Omental fat pad (tissue), 4 donors: ENCODE measurements at places on chromosomes 2 and 18. TPM values are rescaled to one million over a fixed set of nuclear protein-coding genes. Genes with fewer than 3 reads are reported as not detected.
A peak's percentile ranks its signal among the peaks of the same experiment; 100 is the strongest.

Gene MAP2
- total RNA-seq = 31.4 TPM

Gene SIX3
- not detected for total RNA-seq

Gene ADAM23
- 4.6 TPM for total RNA-seq

Gene TTL
- 32.5 TPM for total RNA-seq

Gene ASB18
- not detected for total RNA-seq

Gene C1QL2
- not detected for total RNA-seq

Gene SCYGR4
- total RNA-seq = not detected

GRCh38 chr2:71348302-71348701 is 16.7 kb downstream of the ZNF638 start:
- DNase-seq = no peak

DNA sequence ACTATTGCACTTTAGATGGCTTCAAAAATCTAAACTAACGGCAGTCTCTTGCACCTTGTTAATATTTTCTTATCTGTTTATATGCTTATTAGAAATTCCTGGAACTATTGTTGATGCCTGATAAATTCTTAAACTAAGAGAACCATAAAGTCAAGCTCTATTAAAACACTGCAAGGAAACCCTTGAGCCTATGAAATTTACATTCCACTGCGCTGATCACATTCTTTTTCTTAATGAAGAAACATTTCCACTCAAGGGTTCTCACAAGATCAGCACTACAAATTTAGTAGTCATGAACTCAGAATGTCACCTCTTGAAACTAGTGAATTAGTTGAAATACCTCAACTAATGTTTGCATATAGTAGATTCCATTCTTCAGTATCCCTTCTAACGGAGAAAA is 331.8 kb upstream of the SLC8A1 start:
- DNase-seq = no peak

- no peak for DNase-seq
These were observed 479.2 kb upstream of the ACVR2A start for GRCh38 chr2:147365622-147366021.

- DNase-seq = no peak
These were observed 1.4 kb upstream of the YES1 start for GRCh38 chr18:813172-814071.

DNA sequence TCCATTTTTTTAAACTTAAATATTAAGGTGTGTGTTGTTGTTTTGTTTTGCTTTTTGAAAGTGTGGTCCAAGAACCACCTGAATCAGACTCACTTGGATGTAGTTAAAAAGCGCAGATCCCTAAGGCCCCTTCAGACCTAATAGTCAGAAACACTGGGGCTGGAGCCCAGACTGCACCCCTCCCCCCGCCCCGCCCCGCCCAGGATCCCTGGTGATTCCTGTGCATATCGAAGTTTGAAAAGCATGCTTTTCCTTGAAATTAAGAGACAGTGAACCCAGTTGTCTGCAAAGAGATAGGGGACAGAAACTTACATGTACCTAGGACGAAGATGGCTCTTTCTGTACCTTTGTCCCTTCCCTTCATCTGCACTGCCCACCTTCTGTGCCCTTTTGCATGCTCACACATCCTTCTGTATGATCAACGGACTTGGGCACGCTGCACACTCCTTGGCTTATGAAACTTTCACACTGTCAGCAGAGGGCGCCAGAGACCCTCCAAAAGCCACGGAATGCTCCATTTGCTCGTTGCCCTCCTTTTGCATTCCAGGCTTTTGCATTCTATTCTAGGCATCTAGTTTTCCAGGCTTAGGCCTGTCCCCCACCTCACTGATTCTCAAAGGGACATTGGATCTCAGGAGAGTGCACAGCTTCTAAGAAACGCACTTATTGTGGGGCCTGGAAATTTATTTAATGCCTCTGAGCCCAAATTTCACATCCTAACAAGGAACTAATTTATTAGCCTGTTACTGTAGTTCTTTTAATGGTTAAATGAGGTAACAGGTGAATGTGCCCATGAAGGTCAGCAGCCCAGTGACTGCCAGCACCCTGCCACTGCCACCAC is 32.8 kb upstream of the SLC14A1 start:
- DNase-seq = peak; percentile 80

- DNase-seq = no peak
These were observed 272.3 kb upstream of the FBXO11 start for GRCh38 chr2:48178611-48179010.

- no peak for DNase-seq
These were observed 128.0 kb downstream of the EPHA4 start for GRCh38 chr2:221444106-221444505.

DNA sequence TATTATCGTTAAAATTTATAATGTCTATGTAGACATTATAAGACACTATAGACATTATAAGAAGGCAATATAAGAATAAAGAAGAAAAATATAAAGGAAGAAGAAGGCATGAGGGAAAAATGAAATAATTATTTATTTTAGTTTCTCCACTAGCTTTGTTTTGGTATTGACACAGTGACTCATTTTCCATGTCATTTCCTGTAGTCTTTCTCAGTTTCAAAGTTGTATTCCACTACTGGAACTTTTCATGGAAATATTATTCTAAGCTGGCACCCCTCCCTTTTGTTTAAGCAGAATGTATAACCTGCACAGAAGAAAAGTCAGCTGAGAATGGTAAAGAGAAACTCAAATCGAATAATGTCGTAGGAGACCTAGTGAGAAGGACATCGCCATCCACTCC is 234.2 kb upstream of the NETO1 start:
- DNase-seq = no peak

GRCh38 chr18:51363384-51363783 is 165.9 kb upstream of the MEX3C start:
- DNase-seq = no peak

GRCh38 chr2:29223851-29224692 is 108.9 kb downstream of the CLIP4 start:
- no peak for DNase-seq

DNA sequence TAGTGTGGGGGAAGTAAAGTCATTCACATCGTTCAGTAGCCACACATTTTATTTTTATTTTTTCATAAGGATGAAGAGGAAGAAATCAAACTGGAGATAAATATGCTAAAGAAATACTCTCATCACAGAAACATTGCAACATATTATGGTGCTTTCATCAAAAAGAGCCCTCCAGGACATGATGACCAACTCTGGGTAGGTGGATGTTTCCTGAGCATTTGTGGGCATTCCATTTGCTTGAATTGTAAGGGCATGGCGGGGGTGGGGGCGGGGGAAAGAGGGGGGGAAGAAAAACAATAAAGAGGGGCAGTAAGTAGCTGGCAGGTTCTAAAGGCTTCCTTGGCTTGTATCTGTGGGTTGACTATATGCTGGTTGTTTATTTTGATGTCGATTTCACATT is 126.4 kb downstream of the MAP4K4 start:
- no peak for DNase-seq

DNA sequence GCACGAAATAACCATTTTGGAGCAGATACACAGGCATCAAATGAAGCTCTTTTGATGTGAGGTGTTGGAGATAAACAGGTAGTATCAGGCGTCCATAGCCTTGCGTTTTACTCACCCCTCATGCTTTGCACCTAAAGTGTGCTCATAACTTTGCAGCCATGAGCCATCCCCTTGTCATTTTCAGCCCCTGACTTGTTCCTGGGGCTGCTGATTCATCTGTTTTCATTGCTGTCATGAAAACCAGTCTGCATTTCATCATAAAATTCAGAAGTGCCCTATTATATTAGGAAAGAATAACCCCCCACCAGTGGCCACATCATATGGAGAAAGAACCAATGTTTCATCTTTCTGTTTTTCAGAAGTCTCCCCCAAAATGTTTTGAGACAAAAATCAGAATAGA is 329.7 kb upstream of the NRP2 start:
- no peak for DNase-seq

- no peak for DNase-seq
These were observed 113.5 kb upstream of the CHRNA1 start for GRCh38 chr2:174877751-174878150.

DNA sequence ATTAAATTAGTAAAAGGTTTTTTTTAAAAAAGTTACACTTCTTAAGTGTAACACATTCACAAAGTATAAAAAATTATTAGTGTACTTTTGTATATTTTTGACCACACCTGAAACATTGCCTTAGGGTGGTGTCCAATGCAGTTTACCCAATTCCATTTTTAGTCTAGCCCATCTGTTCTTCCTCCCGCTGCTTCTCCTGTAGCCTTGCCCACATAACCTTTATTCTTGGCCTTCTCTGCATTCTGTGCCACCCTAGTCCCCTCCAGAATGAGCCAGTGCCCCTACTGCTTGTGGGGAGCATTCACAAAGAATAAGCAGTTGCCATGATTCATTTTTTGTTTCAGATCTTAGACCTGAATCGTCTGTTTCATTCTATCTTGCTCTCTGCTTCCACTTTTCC is 78.4 kb upstream of the MYT1L start:
- no peak for DNase-seq

DNA sequence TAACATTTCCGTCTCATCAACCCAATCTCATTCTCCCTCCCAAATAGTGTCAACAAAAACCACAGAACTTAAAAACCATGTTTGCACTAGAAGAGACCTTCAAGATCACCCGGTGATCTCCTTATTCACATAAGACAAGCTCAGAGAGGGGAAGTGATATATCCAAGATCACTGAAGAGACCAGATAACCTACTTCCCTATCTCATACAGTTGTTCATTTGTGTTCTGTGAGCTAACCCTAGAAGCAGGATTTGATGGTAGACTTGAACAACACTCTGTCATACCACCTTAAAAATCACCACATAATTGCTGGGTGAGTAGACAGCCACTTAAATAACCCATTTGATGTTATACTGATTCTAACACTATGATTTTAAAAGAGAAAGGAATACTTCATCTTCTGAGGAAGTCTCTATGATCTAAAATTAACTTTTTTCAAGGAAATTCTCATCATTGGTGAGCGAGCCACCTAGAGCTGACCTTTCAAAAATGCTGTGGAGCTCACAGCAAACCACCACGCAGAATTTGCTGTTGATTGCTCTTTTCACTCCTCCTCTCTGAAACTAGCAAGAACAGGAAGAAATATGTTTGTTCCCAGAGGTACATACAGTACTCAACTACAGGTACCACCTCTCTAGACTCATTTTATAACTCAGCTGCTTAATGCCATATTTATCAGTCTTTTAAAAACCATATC is 15.1 kb downstream of the AAK1 start:
- DNase-seq = no peak

GRCh38 chr2:70767079-70767698 is 811 bp downstream of the ADD2 start:
- DNase-seq = no peak

DNA sequence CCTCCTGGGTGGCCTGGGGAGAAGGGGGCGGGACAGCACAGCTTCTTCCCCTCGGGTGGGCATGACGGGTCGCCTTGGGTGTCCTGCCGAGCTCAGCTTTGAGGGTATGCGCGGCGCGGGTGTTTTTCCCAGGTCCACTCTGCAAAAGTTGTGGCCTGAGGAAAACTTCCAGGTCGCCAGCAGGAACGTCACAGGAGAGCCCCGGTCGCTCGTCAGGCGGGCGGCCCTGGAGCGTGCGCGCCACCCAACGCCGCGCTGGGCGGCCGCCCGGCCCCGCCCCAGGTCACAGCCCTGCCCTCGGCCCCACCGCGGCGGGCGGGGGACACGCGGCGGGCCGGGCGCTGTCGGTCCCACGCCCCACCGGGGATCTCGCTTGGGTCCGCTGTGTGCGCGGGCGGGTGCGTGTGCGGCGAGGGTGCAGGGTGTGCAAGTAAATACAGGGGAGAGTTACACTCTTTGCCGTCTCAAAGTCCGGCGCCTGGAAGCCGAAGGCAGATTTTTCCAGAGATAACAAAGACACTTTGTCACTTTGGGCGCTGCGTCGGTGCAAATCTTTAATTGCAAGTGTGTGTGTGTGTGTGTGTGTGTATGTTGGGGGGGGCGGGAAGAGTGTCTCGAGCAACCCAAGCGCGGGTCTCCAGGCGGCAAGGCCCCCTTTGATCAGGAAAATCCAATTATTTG is 616 bp upstream of the SP5 start:
- DNase-seq = no peak
